Heart left ventricle (tissue), 16 donors: ENCODE measurements at places on chromosomes 2 and 18. TPM values are rescaled to one million over a fixed set of nuclear protein-coding genes. Genes with fewer than 3 reads are reported as not detected.
A peak's percentile ranks its signal among the peaks of the same experiment; 100 is the strongest.

The KCTD18 gene
- 12.2 TPM for total RNA-seq

The SERPINB11 gene
- total RNA-seq = not detected

DNA sequence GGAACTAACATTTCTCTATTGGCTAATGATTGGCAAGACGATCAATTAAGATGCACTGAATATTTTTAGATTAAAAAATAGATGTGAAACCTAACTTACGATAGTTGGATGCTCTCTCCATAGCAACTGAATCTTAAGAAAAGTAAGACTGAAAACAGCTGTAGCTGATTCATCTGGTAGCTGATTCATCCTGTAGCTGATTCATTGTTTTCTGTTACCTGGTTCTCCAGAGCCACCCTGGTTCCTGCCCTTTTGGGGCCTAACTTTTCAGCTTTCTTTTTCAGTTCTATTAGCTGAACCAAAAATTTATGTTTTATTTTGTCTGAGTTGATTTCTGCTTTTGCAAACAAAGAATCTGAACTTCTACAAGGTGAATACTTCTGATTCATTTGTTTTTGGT is 22.7 kb upstream of the SPR start:
- no peak for DNase-seq

GRCh38 chr2:61367177-61367576 is 103.7 kb downstream of the USP34 start:
- no peak for DNase-seq

DNA sequence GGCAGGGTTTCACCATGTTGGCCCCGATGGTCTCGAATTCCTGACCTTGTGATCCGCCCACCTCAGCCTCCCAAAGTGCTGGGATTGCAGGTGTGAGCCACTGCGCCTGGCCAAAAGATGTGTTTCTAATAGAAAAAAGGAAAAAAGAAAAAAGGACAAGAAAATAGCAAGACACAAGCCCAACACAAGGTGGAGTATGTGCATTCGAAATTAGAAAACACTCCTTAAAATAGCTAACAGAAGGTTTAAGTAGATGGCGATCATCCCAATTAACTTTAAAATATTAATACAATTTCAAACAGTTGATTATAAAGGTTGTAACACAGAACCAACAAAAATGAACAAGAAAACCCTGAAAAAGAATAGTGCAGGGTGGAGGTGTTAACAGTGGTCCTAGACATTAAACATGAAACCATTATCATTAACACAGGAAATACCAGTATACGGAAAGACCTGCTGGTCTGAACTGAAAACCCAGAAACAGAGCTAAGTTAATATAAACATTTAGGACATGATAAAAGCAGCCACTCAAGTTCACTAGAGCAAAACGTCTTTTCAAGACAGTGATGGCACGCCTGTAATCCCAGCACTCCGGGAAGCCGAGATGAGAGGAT is 57.9 kb downstream of the HDLBP start:
- no peak for DNase-seq

GRCh38 chr18:67072791-67073190 is 443.7 kb downstream of the DSEL start:
- no peak for DNase-seq

DNA sequence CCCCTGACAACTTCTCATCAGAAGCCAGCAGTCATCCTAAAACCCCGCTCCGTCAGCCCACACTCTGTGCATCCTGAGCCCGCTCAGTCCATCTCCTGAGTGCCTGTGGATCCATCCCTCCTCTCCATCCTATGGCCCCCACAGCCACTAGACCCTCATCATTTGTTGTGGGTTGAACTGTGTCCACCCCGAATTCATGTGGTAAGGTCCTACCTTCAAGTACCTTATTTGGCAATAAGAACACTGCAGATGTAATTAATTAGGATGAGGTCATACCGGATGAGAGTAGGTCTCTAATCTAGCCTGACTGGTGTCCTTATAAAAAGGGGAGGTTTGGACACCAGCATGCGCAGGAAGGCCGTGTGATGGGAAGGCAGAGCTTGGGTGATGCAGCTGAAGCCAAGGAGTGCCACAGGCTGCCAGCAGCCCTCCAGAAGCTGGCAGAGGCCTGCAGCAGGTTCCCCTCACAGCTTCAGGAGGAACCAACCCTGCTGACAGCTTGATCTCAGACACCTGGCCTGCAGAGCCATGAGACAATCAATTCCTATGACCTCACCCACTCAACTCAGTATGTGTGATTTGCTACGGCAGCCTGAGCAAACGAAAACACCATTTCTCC is 192.4 kb downstream of the ZBTB7C start:
- no peak for DNase-seq

DNA sequence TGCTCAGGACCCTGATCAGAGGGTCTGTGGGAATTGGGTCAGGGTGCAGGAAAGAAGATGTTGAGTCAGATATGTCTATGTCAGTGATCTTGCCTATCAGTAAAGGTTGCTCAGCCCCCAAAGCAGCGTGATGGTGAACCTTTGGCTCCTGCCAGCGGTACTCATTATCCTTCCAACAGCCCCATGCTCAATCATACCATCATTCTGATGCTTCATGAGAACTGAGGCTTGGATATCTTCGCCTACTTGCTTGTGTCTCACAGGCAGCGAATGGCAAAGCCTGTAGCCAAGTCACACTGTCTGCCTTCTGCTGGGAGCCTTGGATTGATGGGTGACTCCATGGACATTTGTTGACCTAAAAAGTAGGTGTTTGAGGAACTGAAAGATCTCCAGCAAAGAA is 19.0 kb upstream of the TMEM214 start:
- no peak for DNase-seq

DNA sequence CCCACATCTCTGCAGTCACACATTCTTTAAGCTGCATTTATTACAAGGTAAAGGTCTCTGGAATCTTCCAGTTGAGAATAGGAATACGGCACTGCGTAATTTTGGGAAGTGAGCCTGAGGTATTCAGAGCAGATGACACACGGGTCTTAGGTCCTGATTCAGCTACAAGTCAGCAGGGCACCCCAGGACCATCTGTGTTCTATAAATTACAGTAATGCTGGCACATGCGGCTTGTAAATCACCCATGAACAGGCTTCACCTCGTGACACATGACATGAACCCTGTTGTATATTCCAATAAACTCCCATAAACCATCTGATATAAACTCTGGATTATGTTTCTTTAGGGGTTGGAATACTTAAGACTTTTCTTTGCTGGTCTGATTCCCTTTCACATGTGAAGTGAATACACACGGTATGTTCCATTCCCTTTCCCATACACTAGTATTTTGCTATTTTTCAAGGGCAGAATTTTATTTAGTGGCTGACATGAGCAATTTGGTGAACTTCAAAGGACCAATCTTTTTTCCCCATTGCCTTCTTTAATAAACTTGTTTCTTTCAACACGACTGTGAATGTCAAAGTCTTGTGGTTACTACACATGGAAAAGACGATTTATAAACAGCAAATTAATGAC is 298.6 kb downstream of the MEIS1 start:
- no peak for DNase-seq

- no peak for DNase-seq
Measured at GRCh38 chr2:43461453-43462073, 134.3 kb downstream of the THADA start.

- DNase-seq = no peak
Measured at GRCh38 chr2:8259106-8259840, 422.6 kb upstream of the ID2 start.

- DNase-seq = no peak
Measured at GRCh38 chr2:201837824-201838431, 31.6 kb downstream of the CDK15 start.

- no peak for DNase-seq
Measured at GRCh38 chr18:28831476-28831875, 654.5 kb upstream of the CDH2 start.

GRCh38 chr2:235709969-235710879 is 216.4 kb downstream of the AGAP1 start:
- DNase-seq = no peak

DNA sequence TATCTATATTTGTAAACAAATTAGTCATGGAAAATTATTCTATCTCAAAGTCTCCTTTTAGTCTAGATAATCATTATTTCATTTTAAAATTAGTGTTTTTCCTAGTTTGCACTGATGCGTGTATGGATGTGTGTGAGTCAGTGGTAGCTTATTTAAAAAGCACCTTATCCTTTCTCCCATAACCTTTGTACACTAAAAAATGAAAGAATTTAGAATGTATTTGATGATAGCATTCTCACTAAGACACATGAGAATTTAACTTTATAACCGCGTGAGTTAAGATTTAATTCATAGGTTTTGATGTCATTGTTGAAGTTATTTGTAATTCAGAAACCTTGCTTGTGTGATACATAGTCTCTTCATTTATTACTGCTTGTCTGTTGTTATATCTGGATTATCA is 81.7 kb downstream of the ACSL3 start:
- DNase-seq = no peak

GRCh38 chr2:65075605-65076344 is 19.6 kb downstream of the CEP68 start:
- DNase-seq = peak; percentile 68

- DNase-seq = no peak
Measured at GRCh38 chr2:108363908-108364225, 13.9 kb upstream of the SULT1C4 start.
